ENCODE measurements at places on chromosomes 1 and 21.

GRCh38 chr1:110672753-110673108, 2.0 kb downstream of the KCNA3 start:
- DNase-seq: peak; percentile 52

DNA sequence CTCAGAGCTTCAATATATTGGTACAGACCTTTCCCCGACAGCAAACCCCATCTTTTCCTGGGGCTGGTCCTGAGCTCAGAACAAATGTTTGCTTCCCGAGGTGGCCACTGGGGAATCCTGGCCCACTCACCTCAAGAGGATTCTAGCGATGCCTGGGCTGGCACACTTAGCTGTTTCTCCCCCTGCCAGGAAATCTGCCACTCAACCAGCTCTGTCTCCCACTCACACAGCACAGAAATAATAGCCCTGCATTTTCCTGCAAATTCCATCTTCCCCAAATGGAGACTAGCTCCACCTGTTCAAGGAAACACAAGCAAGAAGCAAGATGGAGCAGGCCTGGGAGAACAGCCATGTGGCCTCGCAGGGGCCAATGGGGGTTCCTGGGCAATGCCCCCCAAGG, 21.1 kb downstream of the KCNN3 start:
- no peak for DNase-seq

DNA sequence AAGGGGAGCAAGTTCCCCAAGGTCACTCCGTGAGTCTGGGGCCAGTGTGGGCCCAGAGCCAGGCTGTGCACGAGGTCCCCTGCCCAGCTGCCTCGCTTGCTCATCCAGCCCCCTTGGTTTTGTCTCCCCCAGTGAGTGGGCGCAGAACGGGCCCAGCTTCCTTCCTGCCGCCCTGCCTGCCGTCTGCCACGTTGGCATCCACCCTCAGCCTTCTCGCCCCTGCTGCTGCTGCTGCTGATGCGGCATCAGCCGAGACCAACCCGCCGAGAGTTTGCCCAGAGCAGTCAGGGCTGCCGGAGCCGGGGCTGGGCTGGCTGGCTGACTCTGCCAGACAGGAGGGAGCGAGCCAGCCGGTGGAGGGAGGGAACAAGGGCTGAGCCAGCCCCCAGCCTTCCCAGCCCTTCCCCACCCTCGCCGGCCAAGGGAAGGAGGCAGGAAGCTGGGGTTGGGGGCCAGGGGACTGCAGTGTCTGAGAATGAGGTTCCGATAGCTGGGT, 31.4 kb upstream of the WASF2 start:
- DNase-seq: peak; percentile 42

DNA sequence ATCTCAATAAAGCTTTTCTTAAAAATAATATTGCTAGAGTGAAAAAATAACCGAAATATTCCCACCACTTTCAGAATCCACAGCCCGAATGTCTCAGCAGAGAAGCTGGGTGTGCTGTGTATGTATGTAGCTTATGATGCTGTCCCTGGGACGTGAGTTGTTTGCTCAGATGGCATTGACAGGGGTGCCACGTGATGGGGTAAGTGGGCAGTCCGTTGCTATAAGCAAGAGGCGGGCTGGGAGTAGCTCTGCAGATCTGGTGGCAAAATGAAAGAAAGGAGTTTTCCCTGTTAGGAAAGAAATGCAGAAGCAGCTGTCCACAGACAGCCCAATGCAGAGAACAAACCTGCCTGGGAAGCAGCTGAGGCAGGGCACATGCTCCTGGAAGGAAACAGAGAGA, 3.8 kb upstream of the FAM20B start:
- DNase-seq: no peak

DNA sequence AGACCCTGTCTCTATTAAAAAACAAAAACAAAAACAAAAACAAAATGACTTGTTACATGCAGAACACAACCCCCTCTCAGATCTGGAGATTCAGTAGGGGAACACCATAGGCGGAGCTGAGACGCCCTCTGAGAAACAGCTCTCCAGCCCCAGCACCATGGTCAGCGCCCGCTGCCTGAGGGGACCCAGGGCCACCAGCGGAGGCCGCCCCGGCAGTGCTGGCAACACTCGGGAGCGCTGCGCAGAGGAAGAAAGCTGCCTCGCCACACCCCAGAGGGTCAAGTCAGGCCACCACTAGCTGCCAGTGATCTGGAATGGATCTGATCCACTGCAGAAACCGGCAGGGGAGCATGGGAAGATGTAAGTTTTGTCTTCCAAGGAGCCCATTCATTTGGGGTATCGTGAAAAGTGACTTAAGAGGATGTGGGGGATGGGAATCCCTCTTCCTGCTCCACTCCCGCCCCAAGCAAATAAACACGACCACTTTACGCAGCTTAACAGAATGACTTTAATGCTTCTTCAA, 3.1 kb downstream of the ACTA1 start:
- DNase-seq: peak; percentile 49

DNA sequence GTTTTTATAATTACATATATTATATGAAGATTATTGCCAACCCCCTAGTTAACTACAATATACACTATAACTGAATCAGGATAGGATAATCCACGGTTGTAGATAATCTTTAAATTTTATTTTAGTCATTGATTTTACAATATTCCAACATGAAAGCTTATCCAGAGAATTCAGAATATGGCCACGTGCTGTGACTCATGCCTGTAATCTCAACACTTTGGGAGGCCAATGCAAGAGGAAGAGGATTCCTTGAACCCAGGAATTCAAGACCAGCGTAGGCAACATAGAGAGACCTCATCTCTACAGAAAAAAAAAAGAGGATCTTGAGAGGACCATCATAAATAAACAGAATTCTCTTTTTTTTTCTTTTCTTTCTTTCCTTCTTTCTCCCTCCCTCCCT, 119.6 kb upstream of the CACYBP start:
- DNase-seq: no peak

- no peak for DNase-seq
Measured at GRCh38 chr1:110559157-110559556, 40.2 kb upstream of the KCNA10 start.

DNA sequence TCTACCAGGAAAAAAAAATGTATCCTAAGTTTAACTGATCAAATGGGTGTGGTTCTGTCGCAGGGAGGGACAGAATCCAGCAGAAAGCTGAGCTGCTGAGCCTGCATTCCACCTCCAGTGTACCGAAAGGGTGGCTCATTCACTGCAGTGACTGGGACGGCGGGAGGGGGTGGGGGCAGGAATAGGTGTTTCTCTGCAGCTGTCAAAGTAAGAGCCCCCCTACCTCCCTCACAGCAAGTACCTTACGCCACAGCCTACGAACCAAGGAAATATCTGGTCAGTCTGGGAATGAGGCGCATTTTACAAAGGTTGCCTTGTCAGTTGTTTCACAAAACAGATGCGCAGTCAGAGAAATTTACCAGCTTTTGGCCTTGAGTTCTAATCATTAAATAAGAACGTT, 1.7 kb downstream of the S100B start:
- no peak for DNase-seq

DNA sequence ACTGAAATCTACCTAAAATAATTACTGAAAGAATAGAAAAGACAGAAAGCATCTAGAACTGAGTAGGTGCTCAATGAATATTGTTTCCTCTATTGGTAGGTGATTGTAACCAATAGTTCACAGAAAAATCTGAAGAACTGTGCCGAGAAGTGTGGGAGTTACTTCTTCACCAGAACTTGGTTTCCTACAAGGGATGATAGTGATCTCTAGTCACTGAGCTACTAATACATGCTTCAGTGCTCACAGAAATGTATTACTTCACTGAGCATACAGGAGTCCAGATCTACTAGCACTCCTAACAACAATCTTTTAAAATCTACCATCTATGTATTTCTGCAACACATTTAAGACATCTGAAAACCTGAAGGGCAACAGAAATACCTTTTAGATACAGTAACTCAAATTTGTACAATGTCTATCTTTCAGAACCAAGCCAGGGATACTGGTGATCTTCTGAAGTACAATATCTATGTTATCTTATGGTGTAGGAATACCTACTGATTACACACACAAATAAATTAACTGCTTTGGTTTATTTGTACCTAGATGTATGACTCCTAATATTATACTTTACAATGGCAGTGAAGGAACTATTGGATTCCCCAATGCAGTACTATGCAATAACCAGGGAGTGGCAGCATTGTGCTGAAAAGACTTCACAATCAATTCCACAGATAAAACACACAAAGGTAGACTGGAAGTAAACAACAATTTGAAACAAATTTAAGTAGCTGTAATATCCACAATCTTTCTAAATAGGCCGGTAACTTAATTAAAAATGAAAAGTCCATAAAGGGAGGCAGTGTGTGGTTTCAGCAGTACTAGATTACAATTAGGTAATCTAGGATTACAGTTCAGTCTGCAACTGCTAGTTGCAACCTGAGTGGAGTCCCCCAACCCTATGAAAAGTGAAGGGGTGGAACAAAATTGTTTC, 243.0 kb downstream of the SLC45A1 start:
- peak; percentile 32 for DNase-seq

- DNase-seq: no peak
Measured at GRCh38 chr1:43799656-43800635, 92.6 kb downstream of the ST3GAL3 start.

GRCh38 chr1:155773221-155773620, 83.8 kb downstream of the GON4L start:
- no peak for DNase-seq
